ENCODE measurements at places on chromosomes 3 and 15. TPM values are rescaled to one million over a fixed set of nuclear protein-coding genes. Genes with fewer than 3 reads are reported as not detected.

RGMA gene
- 0.58 TPM for total RNA-seq

SQOR gene
- 84.2 TPM for total RNA-seq

ACOX2 gene
- total RNA-seq: not detected

ANKRD34C gene
- not detected for total RNA-seq

PLSCR5 gene
- not detected for total RNA-seq

All from activated naive CD4-positive, alpha-beta T cell treated with anti-CD3 and anti-CD28 coated beads, Interleukin-2, amount 10 ng/mL, durations not matched to agents 5 hours and 36 hours (primary cell).